ENCODE measurements at places on chromosomes 1 and 21.

GRCh38 chr21:32834916-32835235, 63.3 kb upstream of the PAXBP1 start:
- no peak for DNase-seq

DNA sequence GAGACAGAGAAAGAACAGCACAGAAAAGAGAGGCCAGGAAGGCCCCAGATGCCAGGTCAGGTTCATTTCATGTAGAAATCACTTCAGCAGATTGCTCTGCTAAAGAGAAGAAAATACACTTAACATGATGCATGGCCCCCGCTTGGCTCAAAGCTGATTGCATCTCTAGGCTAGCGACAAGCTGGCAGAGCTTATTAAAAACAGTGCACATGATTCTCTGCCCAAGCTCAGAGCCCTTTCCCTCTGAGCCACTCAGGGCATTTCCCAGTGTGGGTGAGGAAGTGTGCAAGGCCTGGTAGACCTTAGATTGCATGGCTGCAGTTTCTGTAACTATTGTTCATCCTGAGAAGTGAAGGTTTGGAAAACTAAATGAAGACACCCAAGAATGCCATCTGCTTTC, 3.3 kb upstream of the CAPN9 start:
- DNase-seq = no peak

DNA sequence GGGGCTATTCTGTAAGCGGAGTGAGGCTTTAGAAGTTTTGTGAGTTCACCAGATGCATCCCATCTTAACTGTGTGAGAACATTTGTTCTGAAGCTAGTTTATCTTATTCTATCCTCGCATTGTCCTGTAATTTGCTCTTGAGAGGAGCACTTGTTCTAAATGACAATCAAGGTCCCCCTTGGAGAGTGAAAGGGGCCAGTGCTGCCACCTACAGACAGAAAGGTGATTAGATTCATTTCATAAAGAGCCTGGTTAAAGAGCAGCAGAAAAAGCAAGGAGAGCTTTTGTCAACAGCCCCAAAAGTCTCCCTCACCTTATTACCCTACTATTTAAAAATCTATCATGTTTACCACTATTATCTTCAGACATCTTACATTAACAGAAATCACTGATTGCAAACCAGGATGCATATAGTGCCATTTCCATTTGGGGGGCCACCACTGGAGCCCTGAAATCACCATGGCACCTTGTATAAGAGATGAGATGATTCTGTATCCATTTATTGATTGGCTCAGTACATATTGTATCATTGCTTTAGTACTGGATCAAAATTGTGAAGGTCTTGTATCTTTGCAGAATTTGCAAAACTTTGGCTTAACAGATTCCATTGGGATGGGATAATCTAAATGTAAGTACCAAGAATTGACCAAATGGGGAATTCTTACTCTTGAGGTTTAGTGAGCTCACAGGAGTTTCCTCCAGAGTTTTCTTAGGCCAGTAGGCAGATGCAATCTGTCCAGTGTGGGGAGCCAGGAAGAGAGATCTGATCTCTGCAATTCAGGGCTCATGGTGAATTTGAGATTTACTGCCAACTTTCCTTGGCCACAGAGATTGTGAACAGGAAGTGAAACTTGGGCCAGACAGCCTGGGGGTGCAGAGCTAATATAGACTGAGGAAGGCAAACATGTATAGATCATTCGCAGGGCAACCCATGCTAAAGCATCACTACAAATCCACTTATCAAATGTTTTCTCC, 64.3 kb upstream of the TRABD2B start:
- no peak for DNase-seq

DNA sequence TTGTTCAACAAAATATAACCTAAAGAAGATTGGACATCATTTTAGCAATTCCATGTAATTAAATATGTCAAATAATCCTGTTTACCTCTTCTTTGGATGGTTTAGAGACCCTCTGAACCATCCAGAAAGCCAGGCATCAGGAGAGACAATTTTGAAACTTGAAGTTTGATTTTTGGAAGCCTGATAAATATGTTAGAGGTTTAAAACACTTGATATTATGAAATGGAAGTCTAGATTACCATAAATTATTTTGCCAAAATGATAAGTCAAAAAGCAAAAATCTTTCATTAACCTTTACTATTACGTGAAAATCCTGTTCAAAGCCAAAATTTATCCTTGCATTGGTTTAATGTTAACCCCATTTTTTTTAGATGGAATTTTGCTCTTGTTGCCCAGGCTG, 43.5 kb downstream of the CCDC30 start:
- DNase-seq = no peak

- no peak for DNase-seq
Measured at GRCh38 chr1:162884831-162885230, 23.9 kb upstream of the CCDC190 start.

DNA sequence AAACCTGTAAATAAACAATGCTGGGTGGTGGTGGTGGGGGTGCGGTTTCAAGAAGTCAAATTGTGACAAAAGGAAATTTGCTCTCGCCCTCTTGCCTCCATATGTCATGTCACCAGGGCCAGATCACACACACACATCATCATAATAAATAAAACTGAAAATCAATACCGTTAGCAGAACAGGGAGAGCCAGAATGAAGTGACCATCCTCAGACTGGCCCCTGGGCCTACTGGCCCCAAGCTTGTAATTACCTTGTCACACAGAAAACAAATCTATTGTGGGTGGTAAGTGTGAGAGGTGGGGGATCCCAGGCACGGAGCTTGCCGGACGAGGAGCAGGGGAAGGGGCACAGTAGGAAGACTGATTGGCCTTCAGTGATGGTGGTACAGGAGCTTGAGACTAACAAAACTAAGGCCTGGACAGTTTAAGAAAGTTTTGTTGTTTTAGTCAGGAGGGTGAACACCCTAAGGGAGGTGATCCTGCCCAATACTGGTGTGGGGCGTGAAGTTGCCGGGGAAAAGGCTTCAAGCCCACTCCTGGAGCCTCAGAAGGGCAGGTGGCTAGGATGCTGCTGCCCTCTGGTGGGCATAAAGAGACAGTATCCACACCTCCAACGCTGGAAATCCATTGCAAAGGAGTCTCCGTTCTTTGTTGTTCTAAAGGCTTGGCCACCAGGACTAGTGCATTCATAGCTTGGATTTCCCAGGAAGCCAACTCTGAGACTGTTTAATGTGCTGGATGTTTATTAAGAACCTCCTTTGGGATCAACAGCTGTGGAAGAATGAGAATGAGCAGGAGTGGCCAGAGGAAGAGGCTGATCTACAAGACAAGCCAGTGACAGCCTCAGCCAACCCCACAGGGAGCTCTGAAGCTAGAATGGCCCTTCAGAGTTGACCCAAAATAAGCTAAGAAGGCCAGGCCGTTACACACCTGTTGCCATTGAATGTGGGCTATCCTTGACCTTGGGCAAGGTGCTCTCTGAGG, 8.1 kb upstream of the C1orf216 start:
- DNase-seq = peak; percentile 32

DNA sequence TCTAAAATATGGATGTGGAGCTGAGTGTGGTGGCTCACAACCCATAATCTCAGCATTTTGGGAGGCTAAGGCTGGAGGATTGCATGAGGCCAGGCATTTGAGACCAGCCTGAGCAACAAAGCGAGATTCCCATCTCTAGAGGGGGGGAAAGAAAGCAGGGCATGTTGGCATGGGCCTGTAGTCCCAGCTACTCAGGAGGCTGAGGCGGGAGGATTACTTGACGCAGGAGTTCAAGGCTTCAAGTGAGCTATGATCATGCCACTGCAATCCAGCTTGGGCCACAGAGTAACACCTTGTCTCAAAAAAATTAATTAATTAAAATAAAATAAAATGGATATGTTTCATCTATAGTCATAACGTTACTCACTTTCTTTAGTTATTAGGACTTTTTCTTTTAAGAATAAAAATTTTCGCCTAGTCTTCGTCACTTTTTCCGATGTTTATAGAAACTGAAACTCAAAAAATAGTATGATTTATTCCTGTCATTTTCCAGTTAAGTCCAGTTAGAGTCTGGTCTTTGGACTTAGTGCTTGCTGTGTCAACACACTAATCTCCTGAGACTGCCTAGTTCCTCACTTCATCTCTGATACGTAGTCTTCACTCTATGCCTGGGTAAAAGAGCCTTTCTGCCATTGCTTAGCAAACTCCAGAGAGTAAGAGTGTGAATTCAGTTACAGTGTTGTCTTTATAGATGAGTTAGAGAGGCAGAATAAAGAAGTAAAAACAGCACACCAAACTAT, 28.0 kb downstream of the IARS2 start:
- no peak for DNase-seq

GRCh38 chr1:64567426-64568170, 97.7 kb downstream of the CACHD1 start:
- no peak for DNase-seq

GRCh38 chr1:43197343-43198127, 25.4 kb downstream of the CFAP57 start:
- no peak for DNase-seq

GRCh38 chr1:109837852-109838570, 72.6 kb upstream of the CSF1 start:
- DNase-seq = no peak

DNA sequence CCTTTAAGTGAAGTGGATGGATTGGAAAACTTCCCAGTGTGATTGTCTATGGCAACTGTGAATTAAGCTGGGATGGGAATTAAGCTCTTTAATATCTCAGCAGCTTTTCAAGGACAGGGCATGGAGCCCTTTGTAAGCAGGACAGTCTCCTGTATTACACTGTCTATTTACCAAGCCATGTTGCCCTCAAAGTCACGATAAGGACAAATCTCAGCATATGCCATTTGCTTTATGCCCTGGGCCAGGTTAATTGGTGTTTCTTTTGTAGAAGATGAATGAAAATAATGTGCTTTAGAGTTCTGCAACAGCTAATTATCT, 17.6 kb downstream of the UTP25 start:
- no peak for DNase-seq

GRCh38 chr1:17742583-17742982, 12.6 kb upstream of the ACTL8 start:
- DNase-seq = no peak

DNA sequence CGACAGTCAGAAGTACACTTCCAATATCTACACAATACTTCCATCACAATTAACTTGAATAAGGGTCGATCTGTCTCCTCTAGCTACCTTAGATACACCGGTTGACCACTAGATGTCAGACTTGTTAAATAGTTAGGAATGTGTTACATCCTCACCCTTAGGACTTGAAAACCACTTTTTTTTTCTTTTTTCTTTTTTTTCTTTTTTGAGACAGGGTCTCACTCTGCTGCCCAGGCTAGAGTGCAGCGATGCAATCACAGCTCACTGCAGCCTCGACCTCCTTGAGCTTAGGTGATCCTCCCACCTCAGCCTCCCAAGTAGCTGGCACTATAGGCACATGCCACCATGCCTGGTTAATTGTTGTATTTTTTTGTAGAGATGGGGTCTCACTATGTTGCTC, 120.4 kb upstream of the GREM2 start:
- no peak for DNase-seq

DNA sequence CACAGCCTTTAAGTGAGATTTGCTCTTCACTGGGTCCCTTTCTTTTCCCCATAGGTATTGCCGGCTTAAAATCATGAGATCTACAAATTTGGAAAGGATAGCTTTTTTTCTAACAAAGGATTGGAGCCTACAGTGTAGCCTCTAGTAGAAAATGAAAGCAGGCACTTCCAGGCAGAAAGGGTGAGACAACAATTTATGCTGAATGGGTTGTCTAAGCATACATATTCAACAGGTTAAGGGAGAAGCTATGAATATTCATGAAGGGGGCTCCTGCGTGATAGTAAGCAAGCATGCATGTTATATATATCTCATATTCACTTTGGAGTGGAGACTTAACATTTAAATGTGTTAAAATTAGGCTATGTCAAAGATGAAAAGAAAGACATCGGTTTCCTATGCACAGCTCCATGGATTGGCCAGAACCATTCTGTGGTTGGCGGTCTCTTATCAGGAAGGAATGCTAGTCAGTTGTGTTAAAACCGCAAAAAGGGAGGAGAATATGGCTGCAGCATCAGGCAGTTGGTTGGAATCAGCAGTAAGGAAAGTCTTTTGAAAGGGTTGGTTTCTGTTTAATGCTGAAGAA, 66.0 kb downstream of the VCAM1 start:
- no peak for DNase-seq

DNA sequence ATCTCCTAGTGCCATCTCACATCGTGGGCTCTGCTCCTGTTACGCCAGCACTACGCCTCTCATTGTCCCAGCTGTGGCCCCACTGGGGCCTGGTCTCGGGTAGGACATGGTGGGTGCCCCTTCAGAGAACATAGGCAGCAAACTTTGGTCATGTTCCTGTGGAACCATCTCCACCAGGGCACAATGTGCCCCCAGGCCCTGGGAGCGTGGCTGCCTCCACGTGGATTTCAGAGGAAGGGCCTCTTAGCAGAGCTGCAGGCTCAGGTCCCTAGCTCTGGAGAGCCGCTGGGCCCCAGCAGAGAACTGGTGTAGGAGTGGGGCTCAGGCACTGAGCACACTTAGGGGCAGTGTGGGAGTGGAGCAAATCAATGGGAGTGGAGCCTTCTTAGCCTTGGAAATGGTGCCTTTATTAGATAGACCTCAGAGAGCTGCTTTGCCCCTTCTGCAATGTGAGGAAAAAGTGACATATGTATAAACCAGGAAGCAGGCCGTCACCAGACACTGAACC, 460.0 kb downstream of the NCAM2 start:
- no peak for DNase-seq

GRCh38 chr21:15071009-15071408, 6.2 kb upstream of the NRIP1 start:
- DNase-seq = no peak

GRCh38 chr1:247204177-247204647, 32.4 kb upstream of the ZNF124 start:
- no peak for DNase-seq

- DNase-seq = no peak
Measured at GRCh38 chr1:87958716-87959115, 630.0 kb downstream of the LMO4 start.

GRCh38 chr1:61674221-61674620, 50.7 kb downstream of the TM2D1 start:
- DNase-seq = no peak

DNA sequence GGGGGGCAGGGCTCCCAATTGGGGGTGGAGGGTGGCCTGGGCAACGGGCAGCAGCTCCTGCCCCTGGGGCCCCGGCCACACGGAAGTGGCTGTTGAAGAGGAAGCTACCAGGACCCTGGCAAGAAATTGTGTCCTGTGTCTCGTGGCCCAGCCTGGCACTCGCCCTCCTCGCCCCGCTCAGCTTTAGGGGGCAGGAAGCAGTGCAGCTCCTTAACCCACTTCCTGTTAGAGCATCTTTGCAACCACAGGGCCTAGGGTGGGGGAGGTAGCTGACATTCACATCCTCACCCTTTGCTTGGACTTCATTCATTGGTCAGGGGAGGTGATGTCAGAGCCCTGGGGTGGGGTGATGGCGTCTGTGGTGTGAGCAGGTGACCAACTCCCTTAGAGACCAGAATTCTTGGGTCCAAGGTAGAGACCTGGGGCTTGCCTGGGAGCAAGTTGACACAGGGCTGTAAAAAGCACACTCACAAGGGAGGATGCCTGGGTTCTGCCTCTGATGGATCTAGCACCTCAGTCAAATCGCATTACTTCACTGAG, at the start of gene ARHGAP30:
Gene ARHGAP30 (minus strand): TSS at position 161 of the 540 bp plus-strand sequence. CDS start 267 bp downstream, outside the sequence.
- peak; percentile 73 for DNase-seq

Measured in effector CD4-positive, alpha-beta T cell (primary cell).